ENCODE measurements at places on chromosomes 2 and 18.

DNA sequence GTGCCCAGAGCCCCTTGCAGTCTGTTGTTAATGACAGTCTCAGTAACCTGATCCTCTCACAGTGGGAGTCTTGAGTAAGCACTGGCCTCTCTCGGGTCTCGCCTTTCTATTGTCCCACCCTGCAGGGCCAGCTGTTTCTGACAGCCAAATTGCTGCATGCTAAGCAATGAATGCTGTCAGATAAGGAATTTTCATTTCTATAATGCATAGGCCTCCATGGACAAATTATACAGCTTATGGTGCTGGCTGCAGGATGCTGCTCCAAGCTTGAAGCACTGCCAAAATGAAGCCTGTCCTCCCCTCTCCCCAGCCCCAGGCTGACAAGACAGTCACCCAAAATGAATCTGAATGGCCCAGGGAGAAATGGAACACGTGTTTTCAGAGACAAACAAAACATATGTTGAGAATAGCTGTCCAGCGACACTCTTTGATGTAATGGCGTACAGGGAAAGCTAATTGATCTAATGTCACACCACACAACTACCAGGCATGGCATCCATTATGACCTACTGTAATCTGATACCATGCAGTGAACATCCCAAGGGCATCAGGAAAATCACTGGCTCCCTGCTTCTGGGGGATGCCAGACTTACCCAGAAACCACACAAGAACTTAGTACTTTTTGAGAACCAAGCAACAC is 36.8 kb downstream of the ACVR1 start:
- no peak for DNase-seq

DNA sequence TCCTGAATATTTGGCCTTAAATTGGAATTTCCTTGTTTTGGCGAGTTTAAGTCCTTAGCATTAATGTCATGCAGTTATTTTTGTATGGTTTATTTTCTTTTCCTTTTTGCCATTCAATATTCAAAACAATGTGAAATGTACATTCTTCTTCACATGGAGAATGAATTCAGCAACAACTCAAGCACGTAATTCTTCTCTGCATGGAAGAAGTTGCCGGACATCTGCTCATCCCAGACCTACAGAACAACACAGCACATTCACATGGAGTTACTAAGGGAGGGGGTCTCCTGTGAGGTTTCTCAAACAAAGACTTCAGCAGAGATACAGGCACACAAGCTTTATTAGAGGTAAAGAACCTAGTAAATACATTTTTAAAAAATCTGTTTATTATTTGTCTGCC is 236.8 kb downstream of the SATB2 start:
- no peak for DNase-seq

DNA sequence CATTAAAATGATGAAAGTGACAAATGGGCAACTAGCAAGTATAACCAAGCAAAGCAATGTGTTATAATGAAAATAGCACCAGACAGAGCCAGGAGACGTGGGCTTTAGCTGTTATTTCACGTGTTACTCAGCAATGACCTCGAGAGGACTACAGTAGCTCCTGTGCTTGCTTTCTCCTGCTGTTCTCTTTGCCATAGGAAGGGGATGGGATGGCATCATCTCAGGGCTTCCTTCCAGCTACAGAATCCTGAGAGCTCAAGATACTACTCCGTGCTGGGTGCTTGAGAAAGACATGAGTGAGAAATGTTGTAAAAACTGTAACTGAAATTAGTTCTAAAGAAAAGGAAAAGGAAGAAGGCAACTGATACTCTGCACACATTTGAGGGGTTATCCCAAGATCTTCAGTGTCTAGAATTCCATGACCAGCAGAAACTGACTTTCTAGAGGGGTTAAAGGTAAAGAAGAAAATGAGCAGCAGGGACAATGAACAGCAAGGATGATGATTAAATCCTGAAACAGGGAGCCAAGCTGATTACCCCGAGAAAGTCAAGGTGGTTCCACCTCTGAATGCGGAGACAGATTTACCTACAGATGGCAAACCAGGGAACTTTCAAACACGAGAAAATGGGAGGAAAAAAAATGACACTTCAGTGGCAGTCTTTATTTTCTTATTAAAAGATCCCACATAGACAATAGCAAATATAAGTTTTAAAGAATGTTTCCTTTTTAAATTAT is 33.4 kb downstream of the GAREM1 start:
- DNase-seq, result no peak

DNA sequence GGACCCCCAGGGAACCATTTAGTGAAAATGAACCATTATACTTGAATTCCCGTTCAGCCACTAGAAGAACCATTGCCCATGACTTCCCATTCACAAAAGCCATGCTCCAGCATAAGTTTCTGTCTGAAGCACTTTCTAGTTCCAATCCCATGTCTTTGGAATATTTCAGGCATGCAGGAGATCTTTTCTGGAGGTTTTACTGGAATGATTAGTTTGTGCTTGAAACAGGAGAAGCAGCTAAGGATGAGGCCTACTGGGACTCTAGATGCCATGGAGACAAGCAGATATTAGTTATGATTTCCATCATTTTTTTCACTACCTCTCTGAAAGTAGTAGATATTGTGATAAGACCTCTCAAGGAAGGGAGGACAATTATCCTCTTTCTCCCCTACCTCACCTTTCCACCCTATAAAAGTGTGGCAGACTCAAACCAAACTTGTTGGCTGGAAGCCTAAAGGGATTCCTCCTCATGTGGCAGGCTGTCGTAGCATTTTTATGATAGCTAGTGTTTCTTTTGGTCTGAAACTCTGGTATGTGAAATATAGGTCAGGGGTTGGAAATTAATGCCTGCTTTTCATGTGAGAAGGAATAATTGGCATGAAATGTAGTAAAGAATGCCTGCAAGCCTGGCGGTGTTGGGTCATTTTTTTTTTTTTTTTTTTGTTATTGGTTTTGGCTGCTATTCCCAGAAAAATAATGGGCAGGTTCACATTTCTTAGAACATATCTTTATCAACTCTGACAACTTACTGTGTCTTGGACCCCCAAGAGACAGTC is 29.3 kb upstream of the MMADHC start:
- no peak for DNase-seq

GRCh38 chr2:179817181-179817841 is 44.1 kb downstream of the ZNF385B start:
- DNase-seq, result no peak

- DNase-seq, result no peak
Observed at GRCh38 chr2:218039171-218039570, 29.9 kb upstream of the RUFY4 start.

- DNase-seq, result no peak
Observed at GRCh38 chr2:19128148-19128547, 230.3 kb downstream of the OSR1 start.

GRCh38 chr2:195238826-195239225 is 418.2 kb upstream of the SLC39A10 start:
- no peak for DNase-seq
